Mesendoderm (in vitro differentiated cells): ENCODE measurements at places on chromosomes 12 and 14.

DNA sequence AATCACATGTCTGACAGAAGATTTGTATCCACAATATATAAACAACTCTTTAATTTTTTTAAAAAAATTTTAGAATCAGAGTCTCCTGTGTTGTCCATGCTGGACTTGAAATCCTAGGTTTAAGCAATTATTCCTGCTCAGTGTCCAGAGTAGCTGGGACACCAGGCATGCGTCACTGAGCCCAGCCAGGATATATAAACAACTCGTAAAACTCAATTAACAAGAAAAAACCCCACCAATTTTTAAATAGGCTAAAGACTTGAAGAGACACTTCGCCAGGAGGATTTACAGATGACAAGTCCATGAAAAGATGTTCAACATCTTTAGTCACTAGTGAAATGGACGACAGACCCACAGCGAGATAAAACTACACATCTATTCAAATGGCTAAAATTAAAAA lies 2.0 kb upstream of the SCN8A start:
- DNase-seq: no peak

GRCh38 chr12:24814379-24815113 lies 134.4 kb downstream of the BCAT1 start:
- no peak for DNase-seq

DNA sequence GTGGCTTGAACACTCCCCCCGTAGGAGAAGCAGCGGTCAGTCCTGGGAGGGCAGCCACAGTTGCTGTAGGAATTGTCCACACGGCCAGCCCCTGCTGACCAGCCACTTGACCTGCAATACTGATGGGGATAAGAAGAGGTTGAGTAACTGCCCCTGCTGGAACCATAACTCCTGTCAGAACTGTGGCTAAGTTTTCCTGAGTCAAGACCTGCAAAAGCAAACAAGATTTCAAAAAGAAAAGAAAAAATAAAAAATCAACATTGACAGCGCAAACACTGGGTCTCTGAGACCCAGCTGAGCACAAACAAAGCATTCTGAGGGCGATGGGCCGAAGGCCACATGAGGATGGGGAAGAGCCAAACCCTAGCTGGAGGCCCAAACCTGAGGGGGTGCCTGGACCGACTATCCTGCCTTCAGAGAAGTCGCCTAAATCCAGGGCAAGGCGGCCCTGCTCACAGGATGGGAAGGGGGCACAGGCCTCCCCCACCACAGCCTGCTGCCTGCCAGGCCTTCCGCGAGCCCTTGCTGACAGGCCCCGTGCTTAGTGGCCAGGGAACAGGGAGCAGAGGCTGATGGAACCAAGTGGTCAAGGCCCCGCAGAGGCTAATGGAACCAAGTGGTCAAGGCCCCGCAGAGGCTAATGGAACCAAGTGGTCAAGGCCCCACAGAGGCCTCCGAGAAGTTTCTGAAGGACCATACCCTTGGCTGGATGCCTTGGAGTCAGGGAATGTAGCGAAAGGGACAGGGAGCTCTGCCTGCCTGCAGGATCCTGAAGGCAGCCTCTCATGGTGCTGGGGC lies 19.1 kb downstream of the POU6F1 start:
- no peak for DNase-seq

DNA sequence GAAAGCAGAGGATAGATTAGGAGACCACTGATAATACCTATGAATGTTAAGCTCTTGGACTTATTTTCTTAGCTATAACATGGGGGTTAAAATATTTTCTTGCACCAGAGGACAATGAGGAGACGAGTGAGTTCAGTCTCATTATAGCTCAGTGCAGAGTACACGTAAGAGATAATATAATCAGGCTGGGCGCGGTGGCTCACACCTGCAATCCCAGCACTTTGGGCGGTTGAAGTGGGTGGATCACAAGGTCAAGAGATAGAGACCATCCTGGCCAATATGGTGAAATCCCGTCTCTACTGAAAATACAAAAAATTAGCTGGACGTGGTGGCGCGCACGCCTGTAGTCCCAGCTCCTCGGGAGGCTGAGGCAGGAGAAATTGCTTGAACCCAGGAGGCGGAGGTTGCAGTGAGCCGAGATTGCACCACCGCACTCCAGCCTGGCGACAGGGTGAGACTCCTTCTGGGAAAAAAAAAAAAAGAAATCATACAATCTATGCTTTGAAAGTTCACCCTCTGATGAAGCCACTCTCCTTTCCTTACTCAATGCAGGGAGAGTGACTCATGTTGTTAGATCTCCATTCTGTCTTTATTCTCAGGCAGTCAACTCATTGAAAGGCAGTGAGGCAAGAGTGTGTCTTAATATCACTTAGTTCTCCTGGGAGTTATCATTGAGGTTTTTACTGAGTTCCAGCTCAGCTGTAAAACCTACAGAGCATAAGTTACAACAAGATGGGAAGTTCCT lies 134.2 kb downstream of the SYNE2 start:
- peak; percentile 5 for DNase-seq

DNA sequence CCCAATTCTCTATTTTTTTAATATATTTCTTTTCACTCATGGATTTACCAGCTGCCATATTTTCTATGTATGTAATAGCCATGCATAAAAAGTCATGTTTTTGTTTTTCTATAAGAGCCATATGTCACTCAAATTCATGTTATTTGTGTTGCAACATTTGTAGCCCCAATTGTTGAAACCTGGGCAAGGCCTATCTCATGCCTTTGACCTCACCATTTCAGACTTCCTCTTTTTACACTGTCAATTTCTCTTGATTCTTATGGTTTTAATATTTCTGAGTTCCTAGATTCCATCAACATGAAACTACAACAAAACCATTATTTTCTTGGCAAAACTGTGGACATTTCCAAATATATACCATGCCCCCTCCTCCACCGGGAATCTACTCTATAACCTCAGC lies 647.5 kb downstream of the C12orf50 start:
- DNase-seq: no peak
